Temporal lobe (tissue), 4 donors: ENCODE measurements at places on chromosomes 11 and 22. TPM values are rescaled to one million over a fixed set of nuclear protein-coding genes. Genes with fewer than 3 reads are reported as not detected.

The FIBIN gene
- total RNA-seq = 4.4 TPM

The CRACR2B gene
- under 0.01 TPM for total RNA-seq

The OR52A1 gene
- not detected for total RNA-seq

The RAB38 gene
- total RNA-seq = 0.74 TPM

The OR6T1 gene
- not detected for total RNA-seq

The MUC6 gene
- total RNA-seq = under 0.01 TPM

The BIK gene
- total RNA-seq = not detected

The CNTF gene
- 1.2 TPM for total RNA-seq

The SAA4 gene
- total RNA-seq = not detected
